ENCODE measurements at places on chromosomes 6 and 20. TPM values are rescaled to one million over a fixed set of nuclear protein-coding genes. Genes with fewer than 3 reads are reported as not detected.

Gene EYA4
- 1.3 TPM for total RNA-seq

Gene ECHDC1
- total RNA-seq, result 39.3 TPM

Gene SCUBE3
- total RNA-seq, result 8.5 TPM

Gene ABHD16B
- total RNA-seq, result not detected

Gene CASS4
- total RNA-seq, result 2.3 TPM

Measured in astrocyte (in vitro differentiated cells and primary cell).